ENCODE measurements at places on chromosomes 2 and 18.

- peak; percentile 31 for DNase-seq
Measured at GRCh38 chr2:119756837-119757236, 2.9 kb upstream of the PTPN4 start.

- DNase-seq: no peak
Measured at GRCh38 chr2:15861172-15861822, 79.1 kb upstream of the MYCN start.

DNA sequence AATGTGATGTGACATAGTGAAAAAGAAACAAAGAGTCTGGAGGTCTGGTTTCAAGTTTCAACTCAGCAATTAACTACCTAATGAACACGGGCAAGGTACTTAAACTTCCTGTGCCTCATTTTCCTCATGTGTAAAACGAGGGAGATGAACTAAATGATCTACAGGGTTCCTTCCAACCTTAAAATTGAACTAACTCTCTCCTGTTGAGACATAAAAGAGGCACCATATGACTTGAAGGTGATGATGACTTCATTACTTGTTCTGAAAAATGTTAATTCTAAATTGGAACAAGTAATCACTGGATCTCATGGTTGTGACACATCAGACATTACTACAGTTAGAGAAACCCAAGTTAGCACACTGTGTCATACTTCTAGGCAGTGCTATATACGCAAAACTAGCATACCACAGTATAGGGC, 8.9 kb upstream of the REL start:
- peak; percentile 91 for DNase-seq

- DNase-seq: peak; percentile 26
Measured at GRCh38 chr2:241617431-241618154, 19.4 kb downstream of the THAP4 start.

GRCh38 chr2:133690780-133691179, 122.5 kb upstream of the NCKAP5 start:
- no peak for DNase-seq

DNA sequence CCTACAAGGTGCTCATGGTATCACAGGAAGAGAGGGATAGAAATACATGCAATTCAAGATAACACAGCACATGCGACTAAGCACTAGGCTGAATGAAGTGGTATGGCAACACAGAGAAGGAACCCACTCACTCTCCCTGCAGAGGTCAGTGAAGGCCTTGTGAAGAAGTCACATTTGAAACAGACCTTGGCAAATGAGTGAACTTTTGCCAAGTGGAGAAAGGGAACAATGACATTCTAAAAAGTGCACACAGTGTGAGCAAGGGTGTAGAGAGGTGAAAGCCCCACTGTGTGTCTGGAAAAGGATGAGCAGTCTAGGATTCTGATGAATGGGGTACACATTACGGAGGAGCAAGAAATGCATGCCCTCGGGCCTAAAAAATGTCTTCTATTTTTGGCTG, 23.3 kb downstream of the KLF7 start:
- peak; percentile 76 for DNase-seq

- DNase-seq: no peak
Measured at GRCh38 chr18:78833833-78834232, 145.8 kb upstream of the SALL3 start.

- DNase-seq: no peak
Measured at GRCh38 chr2:12498704-12499103, 218.0 kb upstream of the TRIB2 start.

- peak; percentile 16 for DNase-seq
Measured at GRCh38 chr2:182186132-182186735, 200.6 kb downstream of the PPP1R1C start.

- DNase-seq: no peak
Measured at GRCh38 chr2:32810909-32811495, 135.8 kb upstream of the LTBP1 start.

DNA sequence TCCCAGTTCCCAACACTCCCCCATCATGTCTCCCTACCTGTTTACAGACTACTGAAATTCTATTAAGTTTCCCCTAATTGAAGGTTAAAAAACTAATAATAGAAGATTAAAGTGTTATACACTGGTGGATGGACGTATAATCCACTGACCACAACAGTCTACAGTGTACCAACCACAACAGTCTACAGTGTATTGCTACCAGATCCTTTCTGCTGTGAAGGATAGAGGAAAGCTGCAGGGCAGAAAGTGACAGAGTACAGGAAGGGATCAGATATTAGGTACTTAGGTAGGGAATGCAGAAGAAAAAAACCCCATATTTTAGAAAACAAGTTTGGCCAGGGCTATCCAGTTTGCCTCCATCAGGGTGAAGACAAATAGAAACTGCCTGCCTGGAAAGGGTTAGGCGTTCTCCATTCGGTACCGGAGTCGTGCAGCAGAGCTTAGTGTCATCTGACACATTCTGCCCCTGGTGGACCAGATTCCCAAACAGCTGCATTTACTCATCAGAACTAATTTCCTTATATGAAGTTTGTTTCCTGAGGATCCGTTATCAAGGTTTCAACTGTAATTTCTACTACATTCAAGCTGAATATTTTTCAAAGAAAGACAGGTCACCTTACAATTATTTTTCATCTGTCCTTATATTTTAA, 49.9 kb downstream of the KLF7 start:
- no peak for DNase-seq

- DNase-seq: no peak
Measured at GRCh38 chr18:70028084-70028483, 80.4 kb upstream of the CD226 start.

DNA sequence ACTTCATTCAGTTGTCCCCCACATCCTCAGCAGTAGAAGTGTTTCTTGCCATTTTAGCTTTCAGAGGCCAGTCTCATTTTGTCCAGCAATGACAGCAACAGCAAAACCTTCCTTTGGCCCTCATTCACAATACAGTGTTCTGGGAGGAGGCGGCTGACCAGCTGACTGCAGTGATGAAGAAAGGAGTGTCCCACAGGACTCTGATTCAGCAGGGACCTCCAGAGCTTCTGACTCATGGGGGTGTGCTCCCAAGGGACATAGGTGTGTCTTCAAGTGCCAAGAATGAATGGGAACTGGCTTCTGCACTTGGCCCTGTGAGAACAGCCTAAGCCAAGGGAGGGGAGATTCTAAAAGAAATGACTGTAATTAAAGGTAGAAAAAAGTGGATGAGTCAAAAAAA, 147.0 kb upstream of the PELI1 start:
- DNase-seq: peak; percentile 81

- no peak for DNase-seq
Measured at GRCh38 chr2:23286758-23287704, 97.9 kb upstream of the KLHL29 start.

GRCh38 chr18:43271593-43272432, 5.5 kb downstream of the SYT4 start:
- DNase-seq: peak; percentile 81

DNA sequence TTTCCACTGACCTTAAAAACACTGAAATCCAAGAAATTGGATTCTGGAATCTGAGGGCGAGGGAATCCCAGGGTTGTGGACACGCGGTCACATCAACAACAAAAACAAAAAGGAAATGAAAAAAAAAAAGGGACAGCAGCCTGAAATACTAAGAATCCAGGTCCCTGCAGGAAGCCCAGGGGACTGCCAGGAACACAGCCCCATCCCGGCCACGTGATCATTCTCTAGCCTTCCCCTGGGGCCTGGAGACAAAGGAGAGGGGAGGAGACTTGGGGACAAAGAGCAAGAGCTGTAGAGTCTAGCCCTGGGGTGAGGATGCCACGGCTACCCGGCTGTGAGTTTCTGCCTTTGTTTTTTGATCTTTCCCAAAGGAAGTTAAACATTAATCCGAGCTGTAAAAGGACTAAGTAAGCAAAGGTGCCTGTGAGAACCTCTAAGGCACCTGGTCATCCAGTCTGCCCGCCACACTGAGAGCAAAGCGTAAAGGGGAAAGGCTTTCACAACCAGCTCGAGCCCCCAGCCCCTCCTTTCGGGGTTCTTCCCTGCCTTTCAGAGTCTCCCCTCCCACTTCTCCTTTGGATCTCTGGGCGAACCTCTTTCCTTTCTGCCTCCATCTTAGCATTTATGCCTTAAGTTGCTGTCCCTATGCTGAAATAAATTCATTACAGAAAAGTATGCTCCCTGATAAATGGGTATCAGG, 57.9 kb upstream of the MSH2 start:
- DNase-seq: no peak

- peak; percentile 2 for DNase-seq
Measured at GRCh38 chr18:36688020-36688965, 140.5 kb downstream of the TPGS2 start.

DNA sequence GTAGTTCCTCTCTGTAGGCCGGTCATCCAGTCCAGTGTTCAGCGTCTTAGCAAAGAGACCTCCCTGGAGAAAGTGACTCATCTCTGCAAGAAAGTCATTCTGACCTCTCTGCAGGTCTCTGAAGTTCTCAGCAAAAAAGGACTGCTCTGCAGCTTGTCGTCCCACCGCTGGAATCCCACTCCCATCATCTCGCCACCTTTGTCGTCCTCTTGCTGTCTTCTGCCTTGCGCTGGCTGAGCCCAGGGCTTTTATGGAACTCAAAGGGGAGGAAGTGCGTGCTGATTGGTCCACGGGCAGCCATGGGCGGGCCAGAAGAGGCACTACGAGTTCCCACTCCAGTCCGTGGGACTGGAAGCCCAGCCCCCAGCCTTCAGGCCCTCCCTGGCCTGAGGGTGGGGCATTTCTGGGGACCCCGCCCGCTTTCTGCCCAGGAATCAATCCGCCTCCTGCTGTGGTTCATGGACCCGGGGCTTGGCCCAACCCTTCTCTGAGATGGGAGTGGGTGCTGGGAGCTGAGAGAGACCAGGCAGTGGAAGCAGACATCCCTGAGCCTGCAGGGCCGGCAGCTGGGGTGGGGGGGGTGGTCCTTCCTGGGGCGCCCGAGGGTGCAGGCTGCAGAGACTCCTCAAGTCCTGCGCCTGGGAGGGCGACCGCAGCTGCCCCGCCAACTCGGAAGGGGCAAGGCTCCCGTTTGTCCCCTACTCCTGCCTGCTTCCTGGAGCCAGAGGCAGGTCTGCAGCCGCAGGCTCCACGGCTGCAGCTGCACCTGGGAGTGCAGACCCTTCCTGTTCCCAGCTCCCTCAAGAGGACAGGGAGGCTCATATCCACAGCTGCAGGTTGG, 660.7 kb upstream of the RAB6C start:
- no peak for DNase-seq

DNA sequence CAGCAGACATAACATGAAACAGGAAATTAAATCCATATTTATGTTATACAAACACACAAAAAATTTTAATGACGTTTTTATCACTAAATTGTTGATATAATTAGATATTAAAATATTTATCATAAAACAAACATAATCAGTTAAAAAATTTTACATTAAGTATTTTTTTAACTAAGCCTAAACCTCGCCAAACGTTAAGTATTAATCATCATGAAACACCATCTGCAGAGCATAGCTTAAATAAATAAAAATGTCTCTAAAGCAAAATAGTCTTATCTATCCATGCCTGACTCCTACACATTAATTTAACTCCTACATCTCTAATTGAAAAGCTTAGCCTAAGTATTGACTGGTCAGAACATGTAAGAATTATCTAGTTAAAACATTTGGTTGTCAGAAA, 271.6 kb upstream of the RND3 start:
- DNase-seq: no peak

DNA sequence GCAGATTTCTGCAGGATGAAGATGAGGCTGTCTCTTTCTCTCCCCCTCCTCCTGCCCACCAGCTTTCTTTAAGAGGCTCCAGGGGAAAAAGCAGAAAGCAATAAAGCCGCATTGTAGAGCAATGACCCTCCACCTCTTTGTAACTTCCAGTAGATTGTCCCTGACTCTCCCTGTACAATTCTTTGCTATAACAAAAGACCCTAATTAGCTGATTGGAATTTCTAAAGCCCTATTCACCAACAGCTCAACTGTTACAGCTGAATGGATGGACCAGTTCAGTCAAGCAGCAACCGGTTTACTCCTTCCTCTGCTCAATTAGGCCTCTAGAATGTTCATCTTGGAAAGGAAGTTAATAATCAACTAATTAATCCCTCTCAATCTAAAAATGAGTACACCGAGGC, 301.0 kb downstream of the STK39 start:
- no peak for DNase-seq

DNA sequence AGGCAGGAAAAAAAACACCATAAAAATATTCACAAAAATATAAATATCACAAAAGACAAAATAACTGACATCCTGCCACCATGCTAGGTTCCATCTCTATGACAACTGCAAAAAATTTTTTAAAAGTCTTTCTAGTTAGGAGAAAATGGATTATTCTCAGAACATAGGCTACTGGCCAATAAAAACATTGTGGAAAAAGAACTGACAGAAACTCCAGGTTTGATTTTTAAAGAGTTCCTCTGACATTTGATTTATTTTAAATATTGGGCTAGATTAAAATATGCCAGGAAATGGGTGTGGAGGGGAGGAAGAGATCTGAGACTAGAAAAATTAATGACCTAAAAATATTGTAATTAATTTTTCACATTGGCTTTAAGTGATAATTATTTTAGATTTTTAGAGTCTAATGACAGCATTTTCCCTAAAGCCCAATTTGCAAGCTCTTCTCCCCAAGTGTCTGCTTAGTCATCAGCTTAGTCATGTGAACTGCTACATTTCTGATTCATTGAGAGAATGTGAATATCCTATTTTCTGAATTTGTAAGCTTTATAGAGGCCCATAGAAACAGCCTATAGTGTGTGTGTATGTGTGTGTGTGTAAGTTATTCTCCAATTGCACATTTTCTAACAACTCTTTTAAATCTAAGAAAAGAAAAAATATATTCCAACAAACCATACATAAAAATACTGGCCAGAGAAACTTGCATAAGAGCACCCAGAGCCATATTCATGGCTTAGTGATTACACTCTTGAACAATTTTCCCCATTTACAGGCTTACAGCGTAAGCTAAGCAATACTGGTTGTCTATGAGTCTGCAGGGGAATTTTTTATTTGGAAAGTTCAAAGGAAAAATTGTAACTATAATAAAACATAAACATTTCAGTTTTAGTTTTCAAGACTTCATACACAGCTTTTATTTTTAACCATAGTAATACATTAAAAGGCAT, 48.4 kb downstream of the TMEFF2 start:
- DNase-seq: peak; percentile 48

GRCh38 chr2:215332872-215333595, 21.2 kb downstream of the ATIC start:
- no peak for DNase-seq

DNA sequence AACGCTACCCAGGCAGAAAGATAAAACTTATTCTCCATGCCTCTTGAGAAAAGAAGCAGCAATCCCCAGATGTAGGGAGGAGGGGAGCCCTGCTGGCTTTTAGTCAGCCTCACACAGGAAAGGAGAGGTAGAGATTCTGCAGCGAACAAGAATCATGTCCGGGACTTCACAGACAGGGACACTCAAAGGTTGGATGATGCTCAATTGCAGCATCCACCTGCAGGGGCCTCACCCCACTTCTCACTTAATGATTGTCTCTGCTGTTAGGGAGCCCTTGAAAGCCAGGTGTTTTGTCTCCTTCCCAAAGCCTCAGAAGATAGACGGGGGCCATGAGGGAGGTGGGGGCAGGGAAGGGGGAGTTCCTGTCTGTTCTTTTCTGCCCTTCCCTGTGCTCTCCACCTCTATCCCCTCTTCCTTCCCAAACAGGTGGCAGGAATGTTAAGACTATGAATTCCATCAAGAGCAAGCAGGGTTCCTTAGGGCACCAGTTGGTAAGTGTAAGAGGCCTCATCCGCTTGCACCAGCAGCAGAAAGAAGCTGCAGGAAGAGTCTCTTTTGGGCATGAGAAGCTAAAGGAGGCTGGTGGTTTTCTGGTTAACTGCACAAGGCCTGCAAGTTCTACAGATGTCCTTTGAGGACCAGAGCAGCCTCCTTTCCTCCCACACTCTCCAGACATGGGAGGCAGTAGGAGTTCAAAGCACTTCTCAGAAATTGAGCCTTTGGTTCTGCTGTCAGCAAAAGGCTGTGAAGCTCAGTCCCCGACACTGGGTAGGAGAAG, 154.7 kb upstream of the TNP1 start:
- DNase-seq: no peak

GRCh38 chr2:215419769-215420470, 15.9 kb downstream of the FN1 start:
- DNase-seq: no peak
